Left renal pelvis (tissue), 4 donors: ENCODE measurements at places on chromosomes 1 and 21.

- no peak for DNase-seq
Measured at GRCh38 chr1:171509191-171509590, 23.9 kb downstream of the PRRC2C start.

- no peak for DNase-seq
Measured at GRCh38 chr21:36915014-36915695, 51.3 kb downstream of the HLCS start.

GRCh38 chr21:41418956-41419680 lies 6.9 kb upstream of the MX1 start:
- DNase-seq = no peak

- no peak for DNase-seq
Measured at GRCh38 chr1:180609643-180610555, 21.9 kb upstream of the XPR1 start.

DNA sequence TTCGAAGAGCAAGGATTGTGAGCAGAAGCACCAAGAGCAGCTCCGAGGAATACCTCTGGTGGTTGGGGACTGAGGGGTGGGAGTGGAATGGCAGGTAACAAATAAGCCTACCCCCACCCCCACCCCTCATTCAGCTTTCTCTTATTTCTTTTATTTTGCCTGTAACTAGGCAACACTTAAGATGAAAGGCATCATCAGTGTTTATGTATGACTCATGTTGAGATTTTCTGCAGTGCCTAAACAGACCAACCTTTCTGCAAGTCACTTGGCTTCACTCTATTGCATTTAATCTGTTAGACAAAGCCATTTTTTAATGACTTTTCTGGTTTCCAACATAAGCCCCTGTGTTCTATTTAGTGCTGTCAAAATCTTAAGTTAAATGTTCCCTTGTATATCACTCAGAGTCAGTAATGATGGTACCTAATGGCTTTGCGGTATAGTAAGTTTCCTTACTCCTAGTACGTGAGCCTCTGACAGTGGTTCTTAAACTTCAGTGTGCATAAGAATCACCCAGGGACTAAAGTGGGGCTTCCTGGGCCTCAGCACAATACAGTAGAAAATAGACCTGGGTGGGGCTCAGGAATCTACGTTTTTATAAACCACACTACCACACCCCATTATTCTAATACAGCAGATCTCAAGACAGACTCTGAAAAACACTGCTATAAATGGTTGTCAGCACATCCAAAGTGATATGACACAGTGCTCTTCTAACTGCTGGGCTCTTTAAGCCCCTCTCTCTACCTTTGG lies 19.9 kb downstream of the CASQ2 start:
- DNase-seq = no peak

GRCh38 chr1:70504176-70504820 lies 93.2 kb downstream of the CTH start:
- DNase-seq = no peak

- no peak for DNase-seq
Measured at GRCh38 chr1:31931593-31932225, 6.5 kb downstream of the PTP4A2 start.

GRCh38 chr1:25774921-25775771 lies 24.8 kb upstream of the SELENON start:
- no peak for DNase-seq

DNA sequence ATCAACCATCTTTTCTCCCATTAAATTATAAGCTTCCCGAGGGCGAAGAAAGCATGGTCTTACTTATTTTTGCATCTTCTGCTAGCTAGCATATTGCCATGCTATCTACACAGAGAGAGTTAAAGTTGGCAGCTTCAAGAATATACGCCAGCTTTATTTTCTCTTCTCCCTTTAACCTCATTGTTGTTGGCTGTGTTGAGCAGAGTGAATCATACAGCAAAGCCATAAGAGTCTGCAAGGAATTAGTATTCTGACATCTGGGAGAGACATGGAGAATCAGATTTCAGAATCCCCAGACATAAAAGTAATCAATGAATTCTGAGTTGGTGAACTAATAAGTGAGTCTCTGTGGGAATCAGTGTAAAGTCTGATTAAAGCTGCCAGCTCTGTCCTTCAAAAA lies 649.6 kb upstream of the PTBP2 start:
- no peak for DNase-seq

DNA sequence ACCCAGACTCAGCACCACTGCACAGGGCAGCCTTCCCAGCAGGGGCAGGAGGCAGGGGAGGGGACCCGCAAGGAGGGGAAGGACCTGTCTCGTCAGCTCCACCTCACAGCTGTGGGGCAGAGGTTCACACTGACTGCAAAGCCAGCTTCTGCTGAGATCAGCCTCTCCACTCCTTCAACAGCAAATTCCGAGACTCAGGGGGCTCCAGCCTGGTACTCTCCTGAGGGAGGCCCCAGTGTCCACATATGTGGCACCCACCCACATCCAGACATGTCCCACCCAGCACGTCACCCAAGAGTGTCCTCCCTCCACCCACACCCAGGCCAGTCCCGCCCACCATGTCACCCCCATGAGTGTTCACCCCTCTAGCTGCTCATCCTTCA lies 329.5 kb downstream of the NPHP4 start:
- DNase-seq = no peak

- no peak for DNase-seq
Measured at GRCh38 chr1:39833121-39833520, 44.5 kb upstream of the BMP8B start.

DNA sequence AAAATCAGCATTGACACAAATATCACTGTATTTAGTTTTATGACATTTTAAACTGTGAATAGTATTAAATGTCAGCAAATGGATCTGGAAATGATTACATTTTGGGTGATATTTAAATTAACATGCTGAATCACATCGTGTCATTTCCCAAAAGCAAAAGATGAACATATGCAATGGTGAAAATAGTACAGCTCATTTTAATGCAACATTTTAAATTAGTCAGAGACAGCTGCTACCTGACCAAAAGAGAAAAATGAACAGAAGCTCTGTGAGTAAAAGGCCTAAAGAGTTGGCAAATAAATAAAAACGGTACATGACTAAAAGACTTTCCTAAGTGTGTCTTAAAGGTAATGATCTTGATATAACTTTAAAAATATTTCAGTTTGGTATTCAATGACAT lies 86.0 kb upstream of the GNG4 start:
- DNase-seq = no peak

GRCh38 chr21:32240851-32241687 lies 37.8 kb downstream of the MIS18A start:
- DNase-seq = no peak

DNA sequence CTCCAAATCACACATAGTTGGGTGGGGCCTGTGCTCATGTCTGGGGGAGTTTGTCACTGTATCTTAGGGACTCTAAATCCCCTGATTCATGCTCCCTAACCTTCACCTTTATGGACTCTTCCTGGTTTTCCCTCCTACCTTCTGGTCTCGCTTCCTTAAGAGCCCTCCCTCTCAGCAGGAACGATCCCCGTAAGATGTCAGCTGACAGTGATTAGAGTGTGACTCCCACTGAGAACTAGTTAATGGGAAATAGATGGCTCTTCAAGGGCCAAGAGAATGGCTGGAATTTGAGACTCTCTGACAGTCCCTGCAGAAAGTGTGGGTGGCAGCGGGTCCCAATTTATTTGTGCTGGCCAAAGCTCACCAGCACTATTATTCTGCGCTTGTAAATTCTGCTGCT lies 22.0 kb downstream of the LYPD8 start:
- DNase-seq = no peak

- no peak for DNase-seq
Measured at GRCh38 chr1:231431665-231432415, 9.8 kb upstream of the EGLN1 start.

- DNase-seq = no peak
Measured at GRCh38 chr1:57262472-57262871, 161.4 kb downstream of the DAB1 start.

- DNase-seq = no peak
Measured at GRCh38 chr1:244137725-244138124, 86.6 kb downstream of the ZBTB18 start.

- no peak for DNase-seq
Measured at GRCh38 chr1:110778821-110779220, 94.1 kb upstream of the CD53 start.

DNA sequence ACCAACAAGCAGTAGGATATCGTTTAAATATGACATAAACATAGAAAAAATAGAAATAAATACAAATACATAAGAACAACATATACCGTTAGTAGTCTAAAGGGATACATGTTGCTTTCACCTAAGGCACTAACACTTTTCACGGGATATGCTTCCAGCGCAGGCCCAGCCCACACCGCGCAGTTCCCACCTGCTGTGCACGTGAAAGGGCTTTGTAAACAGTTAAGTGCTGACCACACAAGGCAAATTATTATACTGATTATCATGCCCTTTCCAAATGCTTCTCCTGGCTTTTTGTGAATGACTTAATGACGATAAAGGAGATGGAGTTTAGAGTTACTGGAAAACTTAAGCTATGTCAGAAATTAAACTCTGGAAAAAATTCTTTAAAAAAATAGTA lies 11.3 kb upstream of the IL22RA1 start:
- DNase-seq = no peak

DNA sequence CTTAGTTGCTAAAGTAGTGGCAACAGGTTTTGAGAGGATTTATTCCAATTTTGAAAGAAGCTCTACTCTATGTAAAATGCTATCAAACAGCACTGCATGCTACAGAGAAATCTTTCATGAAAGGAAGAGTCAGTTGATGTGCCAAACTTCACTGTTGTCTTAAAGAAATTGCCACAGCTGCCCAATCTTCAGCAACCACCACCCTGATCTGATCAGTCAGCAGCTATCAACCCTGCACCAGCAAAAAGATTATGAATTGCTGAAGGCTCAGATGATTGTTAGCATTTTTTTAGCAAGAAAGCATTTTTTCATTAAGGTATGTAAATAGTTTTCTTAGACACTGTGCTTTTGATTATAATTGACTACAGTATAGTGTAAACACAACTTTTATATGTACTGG lies 49.6 kb downstream of the SLC9C2 start:
- DNase-seq = no peak
